NCI-H2081 treated with DMSO at 0.1 percent for 48 hours (cell line): ENCODE measurements at places on chromosomes 12 and 14.

GRCh38 chr12:32230613-32230993 lies 124.0 kb downstream of the BICD1 start:
- no peak for DNase-seq

DNA sequence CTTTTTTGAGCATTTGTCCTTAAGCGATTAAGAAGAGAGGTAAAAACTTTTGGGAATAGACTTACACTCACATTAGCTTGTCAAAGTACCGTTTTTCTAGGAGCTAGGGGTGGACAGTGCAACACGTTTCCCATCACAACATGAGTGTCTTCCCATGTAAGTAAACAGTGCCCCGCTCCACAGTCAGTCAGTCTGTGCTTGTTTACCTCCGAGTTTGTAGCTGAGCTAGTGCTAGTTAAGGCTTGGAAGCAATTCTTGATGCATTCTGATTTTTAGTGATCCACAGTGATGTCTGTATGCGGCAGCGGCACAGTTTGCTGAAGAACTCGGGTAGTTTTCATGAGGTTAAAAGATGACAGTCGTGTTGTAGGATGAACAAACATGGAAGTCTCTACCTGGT lies 941 bp downstream of the ZDHHC17 start:
- DNase-seq = no peak

- DNase-seq = no peak
These were observed 49.0 kb downstream of the NTF3 start for GRCh38 chr12:5480938-5481303.

DNA sequence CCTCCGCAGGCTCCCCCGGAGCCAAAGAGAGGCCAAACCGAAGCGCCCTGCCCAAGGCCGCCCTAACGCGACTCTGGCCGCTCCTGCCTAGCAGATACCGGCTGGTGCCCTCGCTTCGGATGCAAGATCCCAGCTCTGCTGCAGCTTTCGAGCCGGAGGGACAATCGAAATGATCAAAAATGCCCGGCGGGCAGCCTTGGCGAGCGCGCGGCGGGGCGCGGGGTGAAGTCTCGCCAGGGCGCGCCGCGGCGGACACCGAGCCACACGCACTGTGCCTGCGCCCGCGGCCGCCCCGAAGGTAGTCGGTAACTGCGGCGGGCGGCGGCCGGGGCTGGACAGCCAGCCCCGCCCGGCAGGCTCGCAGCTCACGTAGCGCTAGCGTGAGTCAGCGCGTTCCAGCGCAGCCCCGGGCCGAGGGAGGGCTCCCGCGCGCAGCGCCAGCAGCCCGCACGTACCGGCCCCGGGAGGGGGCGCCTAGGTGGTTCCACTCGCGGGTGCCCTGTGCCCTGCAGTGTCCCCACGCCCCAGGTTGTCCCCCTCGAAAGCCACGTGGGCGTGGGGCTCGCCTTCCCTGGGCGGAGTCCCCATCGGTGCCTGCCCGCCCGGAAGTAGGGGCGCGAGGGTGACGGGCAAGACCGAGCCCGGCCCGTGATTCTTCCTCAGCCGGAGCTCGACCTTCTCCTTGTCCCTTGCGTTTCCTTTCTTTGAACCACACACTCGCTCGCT lies 109.2 kb upstream of the EGLN3 start:
- no peak for DNase-seq

DNA sequence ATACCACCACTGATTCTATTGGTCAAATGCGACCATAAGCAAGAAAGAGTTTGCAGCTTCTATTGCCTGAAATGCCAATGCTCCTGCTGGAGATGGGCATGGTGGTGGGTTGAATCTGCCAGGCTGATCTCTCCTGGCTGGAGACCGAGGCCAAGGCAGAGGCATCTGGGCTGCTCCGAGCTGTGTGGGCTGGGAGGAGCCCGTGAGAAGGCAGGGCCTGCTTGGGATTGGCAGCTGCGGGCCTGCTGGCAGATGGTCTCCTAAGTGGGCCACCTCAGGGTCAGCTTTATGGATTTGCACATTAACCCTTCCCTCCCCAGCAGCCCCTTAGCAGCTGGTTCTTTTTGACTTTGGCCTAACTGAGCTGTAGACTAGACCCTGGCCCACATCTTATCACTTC lies 25.4 kb downstream of the SRRM4 start:
- no peak for DNase-seq

DNA sequence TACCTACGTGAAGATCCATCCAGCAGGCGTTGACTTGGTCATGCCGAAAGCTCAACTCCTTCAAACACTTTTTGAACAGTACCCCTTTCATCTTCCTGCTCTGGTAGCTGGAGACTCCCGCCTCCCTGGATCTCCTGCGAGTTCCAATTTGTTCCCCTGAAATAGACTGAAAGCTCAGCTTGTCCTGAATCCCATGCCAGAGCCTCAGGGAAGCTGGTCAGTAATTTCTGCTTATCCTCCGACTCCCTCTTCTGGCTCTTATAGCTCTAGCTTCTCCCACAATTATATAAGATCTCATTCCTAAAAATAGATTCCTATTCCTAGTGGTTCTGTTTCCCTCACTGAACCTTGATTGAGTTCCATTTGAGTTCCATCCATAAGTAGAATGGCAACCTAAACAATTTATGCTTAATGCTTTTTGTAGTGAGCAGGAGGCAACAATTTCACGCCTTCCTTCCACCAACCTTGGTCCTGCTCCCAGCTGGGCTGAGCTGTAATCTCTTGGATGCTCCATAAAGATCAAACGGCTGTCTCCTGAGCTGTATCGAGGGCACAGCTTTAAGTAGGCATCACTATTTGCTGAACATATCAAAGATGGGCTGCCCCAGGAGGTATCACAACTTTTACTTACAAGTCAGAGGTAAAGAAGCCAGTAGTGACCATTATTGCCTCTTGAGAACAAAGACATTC lies 8.0 kb upstream of the TMEM132C start:
- no peak for DNase-seq

- no peak for DNase-seq
These were observed 56.3 kb downstream of the SLC6A15 start for GRCh38 chr12:84856156-84856900.

DNA sequence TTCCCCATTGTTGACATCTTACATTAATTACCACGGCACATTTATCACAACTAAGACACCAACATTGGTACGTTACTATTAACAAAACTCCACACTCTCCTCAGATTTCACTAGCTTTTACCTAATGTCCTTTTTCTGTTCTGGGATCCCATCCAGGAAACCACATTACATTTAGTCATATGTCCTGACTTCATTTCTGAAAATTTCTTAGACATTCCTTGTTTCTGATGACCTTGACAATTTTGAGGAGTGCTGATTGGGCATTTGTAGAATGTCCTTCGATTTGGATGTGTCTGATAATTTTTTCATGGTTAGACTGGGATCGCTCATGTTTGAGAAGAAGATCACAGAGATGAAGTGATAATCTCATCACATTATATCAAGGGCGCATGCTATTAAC lies 34.6 kb upstream of the ACSM4 start:
- no peak for DNase-seq

DNA sequence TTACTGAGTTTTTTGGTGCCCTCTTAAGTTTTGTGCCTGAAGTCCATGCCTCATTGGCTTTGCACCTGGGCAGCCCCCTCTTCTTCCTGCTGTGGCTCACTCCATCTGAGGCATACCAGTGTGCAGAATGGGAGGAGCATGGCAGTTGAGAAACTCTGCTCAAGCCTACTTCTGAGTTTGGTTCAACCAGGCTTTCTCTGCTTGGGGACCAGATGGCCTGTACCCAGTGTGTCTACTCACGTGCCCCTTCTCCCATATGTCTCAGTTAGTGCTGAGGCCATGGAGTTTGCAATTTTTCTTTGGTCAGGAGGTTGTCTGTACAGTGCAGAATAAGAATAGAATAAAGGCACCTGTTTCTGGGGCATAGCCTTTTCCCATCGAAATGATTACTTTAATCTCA lies 383.3 kb upstream of the DDHD1 start:
- DNase-seq = no peak

DNA sequence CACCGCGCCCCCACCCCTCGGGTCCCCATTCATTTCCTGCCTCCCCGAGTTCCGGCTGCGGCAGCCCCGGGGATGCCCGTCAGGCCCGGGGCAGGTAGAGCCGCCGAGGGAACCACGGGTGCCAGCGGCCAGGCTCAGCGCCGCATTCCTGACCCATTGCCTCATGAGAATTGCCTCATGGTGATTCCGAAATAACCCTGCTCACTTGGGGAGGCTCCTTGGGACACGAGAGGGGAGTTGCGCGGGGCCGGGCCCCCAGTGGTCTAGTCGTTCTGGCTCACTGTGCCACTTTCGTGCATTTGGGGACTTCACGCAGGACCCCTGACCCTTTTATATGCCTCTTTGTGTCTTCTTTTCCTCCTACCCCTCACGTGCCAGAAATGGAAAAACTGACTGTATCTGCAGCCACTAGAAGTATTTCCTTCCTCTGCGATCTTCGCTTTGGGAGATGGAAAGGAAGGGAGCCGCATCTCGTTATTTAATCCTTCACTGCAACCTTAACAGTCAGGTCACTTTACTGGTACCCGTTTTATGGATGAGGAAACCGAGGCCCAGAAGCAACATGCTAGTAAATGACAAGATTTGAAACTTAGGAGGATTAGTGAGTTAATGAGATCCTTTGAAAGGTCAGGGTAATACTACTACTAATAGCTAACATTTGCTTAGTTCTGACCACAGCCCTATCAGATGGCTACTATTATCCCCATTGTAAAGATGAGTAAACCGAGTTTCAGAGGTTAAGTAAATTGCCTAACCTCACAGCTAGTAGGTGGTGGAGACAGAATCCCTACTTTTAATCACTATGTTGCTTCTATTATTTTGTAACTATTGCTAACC lies 768 bp downstream of the PTPN11 start:
- DNase-seq = no peak
